ENCODE measurements at places on chromosomes 12 and 14.
A peak's percentile ranks its signal among the peaks of the same experiment; 100 is the strongest.

GRCh38 chr12:6765048-6765633 lies 1.0 kb upstream of the PTMS start:
- no peak for DNase-seq

GRCh38 chr12:580813-581212 lies 82.4 kb downstream of the NINJ2 start:
- DNase-seq, result no peak

- DNase-seq, result no peak
Measured at GRCh38 chr12:129279771-129280170, 426.5 kb downstream of the GLT1D1 start.

GRCh38 chr12:100755186-100755585 lies 39.4 kb upstream of the ANO4 start:
- DNase-seq, result peak; percentile 51

DNA sequence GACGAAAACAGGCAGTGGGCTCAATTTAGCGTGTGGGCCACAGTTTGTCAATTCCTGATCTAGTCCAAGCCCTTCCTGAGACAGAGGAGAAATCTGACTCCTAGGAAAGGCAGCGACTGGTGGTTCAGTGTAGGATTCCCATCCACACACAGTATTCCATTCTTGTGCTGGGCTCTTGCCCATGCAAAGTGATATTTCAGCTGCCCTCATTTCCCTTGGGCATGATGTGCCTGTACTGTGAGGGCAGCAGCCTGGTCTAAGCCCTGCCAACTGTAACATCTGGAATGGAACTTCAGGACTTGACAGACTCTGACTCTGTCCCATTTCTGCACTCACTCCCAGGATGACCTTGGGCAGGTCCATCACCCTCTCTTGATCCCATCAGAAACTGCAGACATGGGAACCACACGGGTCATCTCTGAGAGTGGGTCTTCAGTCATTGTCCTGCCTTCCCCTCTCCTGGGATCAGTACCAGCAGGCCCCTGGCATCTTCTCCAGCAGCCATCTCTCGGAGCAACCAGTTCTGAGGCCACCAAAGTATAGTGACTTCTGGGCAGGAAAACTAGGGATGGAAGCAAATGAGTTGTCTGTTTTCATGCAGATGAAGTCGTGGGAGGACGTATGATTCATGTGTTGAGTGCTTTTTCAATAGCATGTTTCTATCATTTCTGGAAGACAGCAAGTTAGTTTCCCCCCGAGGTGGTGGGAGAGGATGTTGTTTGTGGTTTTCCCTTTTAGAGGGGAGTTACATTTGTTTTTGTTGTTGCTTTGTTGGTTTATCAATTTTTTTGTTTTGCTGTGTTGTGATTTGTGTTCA lies 54.2 kb upstream of the BCL2L14 start:
- no peak for DNase-seq

DNA sequence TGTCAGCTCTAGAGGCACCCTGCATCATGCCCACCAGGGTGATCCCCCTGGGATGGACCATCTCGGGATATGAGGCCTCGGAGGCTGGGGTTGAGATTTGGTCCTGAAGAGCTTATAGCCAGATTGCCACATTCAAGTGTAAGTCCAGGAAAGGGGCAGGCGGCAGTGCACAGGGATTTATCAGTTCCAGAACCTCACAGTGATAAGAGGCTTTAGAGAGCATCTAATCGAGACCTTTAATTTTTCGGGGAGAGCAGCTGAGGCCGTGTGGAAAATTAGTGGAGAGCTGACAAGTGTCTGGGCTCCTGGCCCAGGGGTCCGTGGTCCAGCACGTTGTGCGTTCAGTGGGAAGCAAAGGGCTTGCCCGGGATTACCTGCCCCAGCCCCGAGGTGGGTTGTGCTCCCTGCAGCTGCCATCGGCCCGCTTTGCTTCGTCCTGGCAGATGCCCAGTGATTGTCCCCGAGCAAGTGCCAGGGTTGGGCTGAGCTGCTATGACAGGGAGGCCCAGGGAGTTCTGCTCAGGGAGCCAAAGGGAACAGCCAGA lies 52.1 kb downstream of the C14orf132 start:
- DNase-seq, result no peak

- no peak for DNase-seq
Measured at GRCh38 chr12:10652192-10652591, 21.7 kb downstream of the STYK1 start.

DNA sequence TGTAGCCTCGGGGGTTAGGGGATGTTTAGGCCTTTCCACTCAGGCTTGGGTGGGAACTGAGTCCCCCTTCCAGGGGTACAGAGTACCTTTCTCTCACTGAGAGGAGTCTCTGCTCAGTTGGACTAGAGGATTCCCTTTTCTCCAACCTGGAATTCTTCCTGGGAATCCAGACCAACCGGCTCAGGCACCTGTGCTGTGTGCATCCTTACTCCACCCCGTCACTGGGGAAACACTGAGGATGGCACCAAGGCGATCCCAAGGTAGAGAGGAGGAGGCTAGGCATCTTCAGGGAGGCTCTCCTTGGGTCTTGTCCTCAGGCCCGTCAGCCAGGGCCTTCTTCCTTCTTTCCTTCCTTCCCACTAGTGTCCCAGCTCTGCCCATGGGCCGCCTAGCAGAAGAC lies 871 bp upstream of the TGM1 start:
- no peak for DNase-seq

- peak; percentile 79 for DNase-seq
Measured at GRCh38 chr12:120115692-120116440, 687 bp downstream of the RAB35 start.

GRCh38 chr14:100049220-100049619 lies 16.0 kb upstream of the EVL start:
- DNase-seq, result no peak

- no peak for DNase-seq
Measured at GRCh38 chr12:11653215-11653753, 3.8 kb downstream of the ETV6 start.

- DNase-seq, result peak; percentile 54
Measured at GRCh38 chr12:84502907-84503787, 409.5 kb downstream of the SLC6A15 start.

- no peak for DNase-seq
Measured at GRCh38 chr12:120834489-120835303, 69.5 kb downstream of the SPPL3 start.

DNA sequence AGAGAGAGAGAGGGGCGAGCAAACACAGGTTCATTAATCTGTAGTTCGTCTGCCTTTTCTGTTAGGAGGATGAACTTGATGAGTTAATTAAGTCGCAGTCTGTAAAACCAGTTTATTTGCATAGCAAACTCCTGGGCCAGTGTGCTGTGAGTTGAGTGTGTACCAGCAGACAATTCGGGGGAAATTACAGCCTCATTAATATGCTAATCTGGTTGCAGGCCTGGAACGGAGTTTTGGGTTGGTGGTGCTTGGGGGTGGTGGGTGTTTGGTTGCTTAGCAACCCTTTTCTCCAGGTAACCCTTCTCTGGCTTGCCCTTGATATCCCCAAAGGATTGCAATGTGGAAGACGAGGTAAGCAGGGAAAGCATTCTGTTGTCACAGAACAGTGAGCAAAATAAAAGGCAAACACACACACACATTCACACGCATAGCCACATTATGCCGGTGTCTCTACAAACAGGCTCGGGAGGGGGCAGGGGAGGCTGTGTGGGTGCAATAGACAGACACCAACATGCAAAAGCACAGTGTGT lies 29.2 kb upstream of the LHX5 start:
- no peak for DNase-seq
